ENCODE measurements at places on chromosomes 6 and 20. TPM values are rescaled to one million over a fixed set of nuclear protein-coding genes. Genes with fewer than 3 reads are reported as not detected.

ZSCAN23 gene
- 1.6 TPM for total RNA-seq

SPTLC3 gene
- total RNA-seq: 0.76 TPM

BPIFB1 gene
- total RNA-seq: not detected

CST1 gene
- total RNA-seq: not detected

KIAA1755 gene
- total RNA-seq: not detected

COQ3 gene
- 23.8 TPM for total RNA-seq

METTL24 gene
- total RNA-seq: 0.27 TPM

SPEF1 gene
- 0.12 TPM for total RNA-seq

MRAP2 gene
- not detected for total RNA-seq

GRCh38 chr6:128925765-128926164, 42.8 kb downstream of the LAMA2 start:
- DNase-seq: no peak

- no peak for DNase-seq
Measured at GRCh38 chr20:8094415-8094818, 37.6 kb upstream of the PLCB1 start.

- DNase-seq: no peak
Measured at GRCh38 chr6:28357036-28357435, 7.3 kb downstream of the ZKSCAN3 start.

- DNase-seq: no peak
Measured at GRCh38 chr20:53986037-53986650, 84.2 kb downstream of the BCAS1 start.

GRCh38 chr6:162726947-162727321, 632 bp downstream of the PRKN start:
- no peak for DNase-seq

- DNase-seq: no peak
Measured at GRCh38 chr6:130535242-130535641, 169.4 kb downstream of the TMEM200A start.

- DNase-seq: no peak
Measured at GRCh38 chr20:56353356-56353755, 5.4 kb upstream of the FAM210B start.

- no peak for DNase-seq
Measured at GRCh38 chr6:127199470-127199869, 67.2 kb upstream of the RNF146 start.

DNA sequence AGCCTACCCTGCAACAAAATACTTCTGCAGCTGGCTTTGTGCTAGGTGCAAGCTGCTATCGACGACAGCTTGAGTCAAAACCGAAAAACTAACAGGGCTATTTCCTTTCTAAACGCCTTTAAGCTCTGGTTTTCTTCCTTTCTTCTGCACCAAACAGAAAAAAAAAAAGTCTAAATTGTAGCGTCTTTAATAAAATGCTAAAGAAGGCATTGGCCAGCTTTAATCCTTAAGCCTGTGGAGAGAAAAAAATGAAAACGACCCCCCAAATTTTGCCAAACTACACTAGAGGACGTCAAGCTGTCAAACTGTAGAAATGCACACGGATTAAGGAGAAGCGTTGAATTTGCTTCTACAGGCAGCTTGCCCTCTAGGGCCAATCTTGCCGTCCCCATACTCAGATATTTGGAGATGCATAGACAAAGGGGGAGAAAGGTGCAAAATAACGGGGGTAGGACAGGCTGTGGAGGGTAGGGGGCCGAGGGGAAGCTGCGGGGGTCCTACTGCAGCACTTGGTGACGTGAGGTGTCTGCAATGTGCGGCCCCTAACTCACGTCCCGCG, 1.4 kb upstream of the NRN1 start:
- no peak for DNase-seq

- DNase-seq: no peak
Measured at GRCh38 chr6:55826941-55827340, 48.4 kb downstream of the BMP5 start.

GRCh38 chr6:54010340-54011276, 100.6 kb upstream of the MLIP start:
- no peak for DNase-seq

DNA sequence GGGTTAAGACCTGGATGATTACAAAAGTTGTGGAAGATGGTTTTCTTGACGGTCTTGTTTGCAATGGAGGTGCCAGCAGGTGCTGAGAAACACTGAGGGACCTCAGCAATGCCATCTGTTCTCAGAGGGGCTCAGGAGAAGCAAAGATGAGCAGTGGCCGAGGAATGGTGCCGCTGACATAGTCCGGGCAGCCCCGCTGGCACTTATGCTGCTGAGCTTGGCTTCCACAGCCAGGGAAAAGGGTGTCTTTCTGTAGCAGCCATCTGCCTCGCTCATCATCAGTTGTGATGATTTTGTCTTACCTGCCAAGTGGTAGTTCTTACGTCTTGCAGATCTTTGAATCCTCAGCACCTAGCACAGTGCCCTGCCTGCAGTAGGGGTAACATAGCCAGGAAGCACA, 55.7 kb downstream of the PPP1R14C start:
- DNase-seq: no peak

- no peak for DNase-seq
Measured at GRCh38 chr6:108797951-108798669, 50.1 kb upstream of the ARMC2 start.

DNA sequence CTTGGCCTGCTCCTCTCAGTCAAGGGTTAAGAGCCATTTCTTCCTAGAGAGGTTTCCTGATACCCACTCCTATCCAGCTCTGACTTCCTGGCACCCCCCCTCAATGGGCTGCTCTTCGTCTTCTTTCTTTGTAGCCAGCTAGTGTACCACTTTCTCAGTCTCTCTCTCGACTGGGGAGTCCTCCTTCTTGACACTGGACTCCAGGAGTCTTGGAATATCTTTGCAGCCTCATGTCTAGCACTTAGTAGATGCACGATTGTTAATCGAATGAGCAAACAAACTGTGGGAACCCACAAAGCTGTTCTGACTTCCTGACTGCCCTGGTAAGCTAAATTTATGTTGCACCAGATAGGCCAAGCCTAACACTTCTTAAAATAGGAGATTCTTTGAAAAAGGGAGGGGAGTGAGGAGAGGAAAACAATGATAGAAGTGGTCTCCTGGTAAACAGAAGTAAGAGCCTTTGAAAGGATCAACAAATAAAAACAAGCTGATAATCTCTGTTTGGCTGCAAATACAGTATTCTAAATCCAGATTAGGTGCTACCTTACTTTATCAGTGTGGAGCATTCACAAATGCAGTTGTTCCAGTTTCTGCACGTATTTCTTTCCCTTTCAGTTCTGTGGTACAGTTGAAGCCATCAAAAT, 160.1 kb upstream of the CITED2 start:
- DNase-seq: no peak
